ENCODE measurements at places on chromosomes 3 and 15.

- no peak for DNase-seq
Observed at GRCh38 chr3:71541313-71541712, 42.2 kb downstream of the FOXP1 start.

DNA sequence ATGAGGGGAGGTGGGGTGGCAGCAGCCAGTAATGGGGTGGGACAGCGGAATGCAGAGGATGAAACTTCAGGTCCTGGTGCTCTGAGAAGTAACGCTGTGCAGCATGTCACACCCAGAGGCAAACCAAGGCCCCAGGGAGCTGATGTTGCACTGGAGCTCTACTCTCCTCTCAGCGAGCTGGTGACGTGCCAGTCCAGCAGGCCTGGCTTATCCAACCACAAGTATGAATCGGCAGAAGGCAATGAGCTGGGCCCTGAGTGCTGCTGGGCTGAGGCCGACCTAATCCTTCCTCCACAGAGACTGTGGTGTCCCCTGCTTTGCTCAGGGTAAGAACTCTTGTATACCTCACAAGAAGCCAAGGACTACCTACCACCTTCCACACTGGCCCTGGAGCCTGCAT lies 30.5 kb downstream of the CD86 start:
- DNase-seq: no peak

DNA sequence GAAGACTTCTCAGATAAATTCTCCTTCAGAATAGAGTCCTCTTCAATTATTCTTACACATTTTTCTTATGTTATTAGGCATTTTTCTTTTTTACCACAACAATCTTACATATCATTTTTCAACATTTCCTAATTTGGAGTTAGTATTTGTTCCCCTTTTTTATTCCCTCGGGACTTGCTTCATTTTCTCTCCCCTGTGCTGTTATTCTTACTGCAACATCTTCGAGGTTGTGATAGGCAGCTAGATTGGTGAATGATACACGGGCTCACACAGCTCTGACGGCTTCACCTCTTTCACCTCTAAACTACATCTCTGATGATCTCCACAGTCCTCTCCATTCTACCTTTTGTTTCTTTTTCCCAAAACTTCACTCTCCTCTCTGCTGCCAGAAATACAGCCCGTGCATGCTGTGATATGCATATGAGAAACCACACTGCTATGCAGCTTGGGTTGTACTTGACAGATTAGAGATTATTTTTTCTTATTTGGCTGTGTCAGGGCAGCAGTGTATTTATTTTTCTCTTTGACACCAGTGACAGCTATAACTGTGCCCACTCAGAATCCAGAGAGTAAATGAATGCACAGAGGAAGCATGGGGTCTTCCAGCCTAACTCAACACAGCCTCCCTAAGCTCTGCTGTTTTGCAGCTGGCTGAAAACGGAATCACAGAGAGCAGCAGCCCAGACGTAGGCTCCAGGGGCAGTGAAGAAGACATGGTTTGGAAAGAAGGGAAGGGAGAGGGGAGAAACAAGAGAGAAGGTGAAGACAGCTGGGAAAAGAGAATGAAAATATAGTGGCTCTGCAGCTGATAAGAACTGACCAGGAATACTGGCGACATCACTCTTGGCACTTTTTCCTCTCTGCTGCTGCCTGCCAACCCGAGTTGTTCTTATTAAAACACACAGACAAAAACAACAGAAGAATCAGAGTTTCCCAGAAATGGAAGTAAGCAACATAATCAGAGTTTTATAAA lies 61.8 kb downstream of the SLC9A9 start:
- no peak for DNase-seq

- peak; percentile 86 for DNase-seq
Observed at GRCh38 chr3:141401573-141402475, 33.5 kb downstream of the ZBTB38 start.

DNA sequence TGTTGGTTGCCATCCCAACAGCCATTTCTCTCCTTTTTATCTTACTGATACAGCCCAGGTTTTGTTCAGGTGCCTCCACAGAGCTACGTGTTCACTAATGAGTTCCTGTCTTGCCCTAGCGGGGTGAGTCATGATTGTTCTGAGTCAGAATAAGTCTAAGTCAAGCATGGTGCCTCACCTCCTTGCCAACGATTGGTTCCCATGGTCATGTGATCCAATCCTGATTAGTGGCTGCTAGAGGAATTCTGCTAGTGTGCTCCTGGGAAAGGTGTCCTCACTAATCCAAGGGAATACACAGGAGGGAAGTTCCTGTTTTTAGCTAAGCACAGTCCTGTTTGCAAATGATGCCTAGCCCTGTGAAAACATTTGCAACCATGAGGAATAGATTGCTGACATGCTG lies 99.8 kb downstream of the NSUN3 start:
- DNase-seq: no peak

DNA sequence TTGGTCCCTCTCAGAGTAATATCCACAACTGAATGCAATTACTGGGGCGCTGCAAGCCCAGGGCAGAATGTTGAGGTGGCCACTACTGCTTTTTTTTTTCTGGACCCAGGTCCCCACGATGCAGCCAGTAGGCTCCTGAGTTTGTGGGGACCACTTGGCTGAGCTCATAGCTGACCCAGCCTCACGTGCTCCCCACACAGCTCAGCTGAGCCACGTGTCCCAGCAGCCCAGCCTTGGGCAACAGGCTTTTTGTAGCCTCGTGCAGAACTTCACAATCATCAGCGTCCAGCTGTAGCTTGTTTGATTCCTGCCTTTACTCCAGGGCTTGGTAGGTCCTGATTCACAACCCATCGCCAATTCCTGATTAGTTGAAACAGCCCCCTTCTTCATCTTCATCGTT lies 117.3 kb downstream of the ETFA start:
- no peak for DNase-seq

DNA sequence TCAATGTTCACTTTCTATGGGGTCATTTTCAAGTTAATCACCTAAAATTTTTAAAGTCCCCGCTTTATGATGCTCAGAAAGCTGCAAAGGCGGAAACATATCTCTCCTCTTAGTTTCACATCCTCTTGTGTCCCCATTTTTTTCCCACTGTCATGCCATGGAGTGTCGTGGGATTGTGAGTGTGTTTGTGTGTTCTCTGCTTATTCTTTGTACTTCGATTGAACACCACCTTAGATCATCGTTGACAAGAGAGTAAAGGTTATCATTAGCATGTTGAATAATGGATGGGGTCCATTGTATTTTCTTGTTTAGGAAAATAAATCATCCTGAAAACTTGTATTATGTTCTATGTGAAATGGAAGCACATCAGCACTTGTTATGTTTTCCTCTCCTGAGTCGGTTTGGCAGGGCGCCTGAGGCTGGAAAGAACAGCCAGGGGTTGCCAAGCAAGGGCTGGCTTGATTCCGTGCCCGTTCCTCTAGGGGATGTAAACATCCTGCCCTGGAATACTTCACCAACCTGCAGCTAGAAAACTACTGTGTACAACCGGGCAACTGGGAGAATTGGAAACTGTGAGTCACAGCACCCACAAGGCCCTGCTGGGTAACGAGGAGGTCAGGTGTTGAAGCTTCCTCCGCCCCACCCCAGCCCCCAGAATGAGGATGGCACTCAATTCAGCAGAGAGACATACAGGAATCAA lies 67.2 kb downstream of the EIF4E3 start:
- peak; percentile 77 for DNase-seq

DNA sequence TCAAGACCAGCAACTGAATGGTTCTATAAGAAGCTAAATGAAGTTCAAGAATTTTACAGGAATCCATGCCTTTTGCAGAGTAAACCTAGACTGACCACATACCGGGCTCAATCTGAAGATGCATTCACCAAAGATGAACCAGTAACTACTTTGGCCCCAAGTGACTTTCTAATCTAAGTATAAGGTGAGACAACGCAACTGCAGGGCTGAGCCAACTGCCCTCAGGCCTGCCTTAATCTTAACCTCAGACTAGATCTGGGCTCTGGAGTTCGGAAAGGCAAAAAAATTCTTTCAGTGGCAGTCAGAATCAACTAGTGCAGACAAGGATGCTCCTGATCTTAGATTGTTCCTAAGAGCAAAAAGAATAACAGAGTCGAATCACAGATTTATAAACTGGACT lies 48.3 kb downstream of the EXD1 start:
- no peak for DNase-seq

DNA sequence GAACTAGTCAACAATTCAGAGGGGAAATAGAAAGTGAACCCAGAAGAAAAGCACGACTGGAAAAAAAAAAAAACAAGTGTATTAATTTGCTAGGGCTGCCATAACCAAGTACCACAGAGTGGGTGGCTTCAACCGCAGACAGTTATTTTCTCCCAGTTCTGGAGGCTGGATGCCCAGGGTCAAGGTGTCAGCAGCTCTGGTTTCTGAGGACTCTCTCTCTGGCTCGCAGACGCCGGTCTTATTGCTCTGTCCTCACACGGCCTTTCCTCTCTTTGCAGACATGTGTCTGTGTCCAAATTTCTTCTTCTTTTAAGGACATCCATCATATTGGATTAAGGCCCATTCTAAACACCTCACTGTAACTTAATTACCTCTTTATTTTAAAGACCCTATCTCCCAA lies 291.8 kb downstream of the XXYLT1 start:
- DNase-seq: no peak

- no peak for DNase-seq
Observed at GRCh38 chr15:67895237-67895636, 55.4 kb upstream of the RNU6-1 start.

DNA sequence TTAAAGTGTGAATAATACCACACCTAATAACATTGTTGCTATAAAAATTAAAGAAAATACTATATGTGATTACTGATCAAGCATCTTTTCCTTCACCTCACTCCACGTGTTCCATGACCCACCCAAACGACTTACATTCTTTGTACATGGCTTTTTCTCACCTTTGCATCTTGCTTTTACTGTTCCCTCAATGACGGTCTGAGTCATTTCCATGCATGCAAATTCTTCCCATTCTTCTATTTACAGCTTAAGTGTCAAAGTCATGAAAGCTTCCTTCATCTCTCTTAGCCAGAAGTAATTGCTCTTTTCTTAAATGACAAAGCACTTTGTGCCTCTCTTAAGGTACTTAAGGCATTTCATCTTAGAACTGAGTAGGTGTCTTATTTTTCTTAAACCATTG lies 64.0 kb downstream of the GREM1 start:
- DNase-seq: no peak

DNA sequence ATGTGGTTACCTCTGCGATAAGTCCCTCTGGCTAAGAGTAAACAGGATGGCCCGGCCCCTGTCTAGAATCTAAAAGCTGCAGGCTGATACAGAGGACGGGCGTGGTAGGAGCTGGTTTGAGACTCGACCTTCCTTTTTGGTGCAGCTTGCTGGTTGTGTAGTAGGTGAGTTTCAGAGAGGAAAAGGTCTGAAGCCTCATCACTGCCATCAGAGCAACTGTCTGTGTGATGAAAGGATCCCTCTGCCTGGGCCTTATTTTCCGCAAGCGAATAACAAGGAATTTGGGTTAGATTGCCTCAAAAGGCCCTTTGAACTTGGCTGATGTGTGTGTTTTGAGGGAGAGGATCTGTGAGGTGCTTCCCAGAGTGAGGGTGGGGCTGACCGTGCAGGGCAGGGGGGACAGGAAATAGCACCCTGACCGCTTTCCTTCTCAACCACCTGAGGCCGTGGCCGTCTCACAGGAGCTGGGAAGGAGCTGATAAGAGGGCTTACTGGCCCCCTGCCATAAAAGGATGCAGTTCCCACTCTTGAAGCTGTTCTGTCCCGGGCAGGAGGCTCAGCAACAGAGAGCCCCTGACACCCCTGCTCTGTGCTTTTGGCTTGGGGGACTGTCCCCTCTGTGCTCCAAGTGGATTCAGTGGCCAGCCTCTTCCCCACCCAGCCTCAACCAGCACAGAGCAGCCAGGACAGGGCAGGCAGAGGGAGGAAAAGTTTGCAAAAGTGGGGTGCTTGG lies 45.6 kb upstream of the TFRC start:
- DNase-seq: no peak

- no peak for DNase-seq
Observed at GRCh38 chr3:67719333-67719732, 64.9 kb upstream of the SUCLG2 start.

DNA sequence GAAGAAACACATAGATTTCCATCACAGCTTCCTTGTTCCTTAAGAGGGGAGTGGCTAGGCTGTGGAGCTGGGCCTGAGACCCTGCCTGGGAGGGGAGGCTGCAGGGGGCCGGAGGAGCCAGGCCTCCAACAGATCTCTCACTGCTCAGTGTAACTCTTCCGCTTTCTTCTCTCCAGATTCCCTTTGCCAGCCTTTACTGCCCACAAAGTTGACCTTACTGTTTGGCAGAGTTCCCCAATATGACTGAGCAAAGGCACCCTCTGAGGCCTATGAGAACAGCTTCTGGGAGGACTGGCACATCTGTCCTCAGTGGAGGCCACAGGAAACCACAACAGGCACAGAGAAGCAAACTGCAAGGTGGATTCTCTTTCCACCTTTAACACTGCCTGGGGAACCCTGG lies 38.1 kb downstream of the SLCO2A1 start:
- no peak for DNase-seq

DNA sequence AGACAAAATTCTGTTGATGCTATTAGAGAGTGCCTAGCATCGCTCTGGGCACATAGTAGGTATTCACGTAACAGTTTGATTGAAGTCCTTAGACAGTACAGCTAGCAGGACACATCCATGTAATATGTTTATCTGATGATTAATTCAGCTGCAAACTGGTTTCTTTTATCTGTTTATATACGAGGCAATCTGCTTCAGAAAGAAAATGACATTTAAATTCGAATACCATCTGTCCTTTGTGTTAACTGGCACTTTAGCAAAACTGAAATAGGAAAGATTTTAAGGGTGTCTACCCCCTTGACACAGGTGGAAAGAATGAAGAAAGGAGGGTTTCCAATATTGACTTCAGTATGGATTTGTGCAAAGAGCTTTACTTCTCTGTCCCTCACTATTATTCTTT lies 192.5 kb downstream of the MFSD1 start:
- DNase-seq: no peak

DNA sequence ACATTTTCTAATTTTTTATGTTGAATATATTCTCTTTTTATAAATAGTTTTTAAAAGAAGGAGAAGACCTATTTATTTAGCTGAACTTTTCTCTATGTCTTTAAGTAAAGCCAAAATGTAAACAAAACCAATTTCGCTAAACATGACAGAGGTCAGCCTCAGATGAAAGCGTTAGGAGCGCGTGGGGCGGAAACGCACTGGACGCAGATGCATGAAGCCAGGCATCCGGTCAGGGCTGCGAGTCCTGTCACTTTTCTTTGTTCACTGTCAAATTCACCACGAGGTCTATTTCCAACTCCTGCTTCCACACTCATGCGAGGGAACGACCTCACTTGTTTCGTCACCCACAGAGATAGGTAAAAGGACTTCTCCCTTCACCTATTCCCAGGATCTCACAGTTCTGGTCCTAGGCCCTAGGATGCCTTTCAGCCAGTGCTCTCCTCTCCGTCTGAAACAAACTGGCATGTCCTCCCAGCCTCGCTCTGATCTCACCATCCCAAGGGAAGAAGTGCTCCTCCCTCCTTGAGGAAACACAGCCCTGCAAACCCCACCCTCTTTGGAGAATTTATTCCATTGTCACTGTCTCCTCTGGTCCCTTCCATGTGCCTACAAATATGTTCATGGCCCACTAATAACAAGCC lies 57.9 kb downstream of the ITGB5 start:
- peak; percentile 46 for DNase-seq

GRCh38 chr15:99735868-99736267 lies 2.6 kb upstream of the LYSMD4 start:
- no peak for DNase-seq

- DNase-seq: no peak
Observed at GRCh38 chr3:152350139-152350538, 81.4 kb downstream of the MBNL1 start.

GRCh38 chr15:80891006-80891405 lies 98.6 kb downstream of the MESD start:
- DNase-seq: no peak
